ENCODE measurements at places on chromosomes 5 and 9.

DNA sequence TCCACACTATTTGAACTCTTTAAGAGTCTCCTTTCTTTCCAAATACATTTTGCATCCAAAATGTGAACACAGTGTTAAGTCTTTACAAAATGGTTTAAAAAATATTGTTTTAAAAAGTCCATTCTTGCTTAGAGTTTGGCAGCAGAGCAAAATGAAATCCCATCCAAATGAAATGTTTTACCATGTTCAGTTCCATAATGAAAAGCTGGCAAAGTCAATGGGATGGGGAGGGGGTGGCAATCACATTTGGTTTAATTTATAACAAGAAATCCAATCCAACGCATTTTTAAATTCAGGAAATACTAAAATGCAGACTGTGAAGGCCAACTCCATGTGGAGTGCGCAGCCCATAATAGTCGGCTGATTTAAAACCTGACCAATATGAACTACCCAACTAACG, 39.4 kb downstream of the MRPL36 start:
- no peaks in the 10 kb centered on the region for H3K36me3 ChIP-seq
- H3K4me1 ChIP-seq, result no peaks in the 10 kb centered on the region
- no peaks in the 10 kb centered on the region for H3K27me3 ChIP-seq
- no peak for DNase-seq
- no peak overlapping the region for H3K27ac ChIP-seq

DNA sequence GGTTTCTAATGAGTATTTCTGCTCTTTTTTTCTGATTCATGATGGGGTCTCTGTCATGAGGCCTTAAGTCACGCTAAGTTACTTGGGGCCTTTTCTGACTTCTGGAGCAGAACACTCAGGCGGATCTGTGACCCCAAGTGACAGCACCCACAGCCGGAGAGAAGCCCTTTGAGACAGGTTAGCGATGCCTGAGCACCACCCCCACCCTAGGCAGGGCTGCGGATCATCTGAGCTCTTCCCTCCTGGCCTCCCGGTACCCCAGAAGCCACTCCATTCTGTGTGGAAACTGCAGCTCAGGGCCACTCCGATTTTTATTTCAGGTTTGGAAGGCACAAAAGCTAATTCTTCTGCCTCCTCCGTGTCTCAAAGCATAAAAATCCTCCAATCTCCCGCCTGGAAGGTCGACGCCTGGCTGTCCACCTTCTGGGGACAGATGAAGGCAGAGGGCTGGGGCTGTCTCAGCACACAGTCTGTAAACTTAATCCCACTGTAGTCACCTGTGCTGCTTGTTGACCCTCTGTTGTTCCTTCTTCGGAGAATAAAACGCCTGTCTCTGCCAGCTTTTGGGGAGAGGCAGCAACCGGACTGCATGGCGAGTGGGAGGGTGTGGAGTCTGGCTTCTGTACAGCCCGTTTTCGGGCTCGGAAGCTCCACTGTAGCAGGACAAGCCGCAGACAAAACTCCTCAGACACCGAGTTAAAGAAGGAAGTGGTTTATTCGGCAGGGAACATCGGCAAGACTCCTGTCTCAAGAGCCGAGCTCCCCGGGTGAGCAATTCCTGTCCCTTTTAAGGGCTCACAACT, 88.8 kb downstream of the SPRY4 start:
- no peaks in the 10 kb centered on the region for H3K27me3 ChIP-seq
- H3K27ac ChIP-seq, result no peak overlapping the region
- H3K4me3 ChIP-seq, result no peak overlapping the region
- no peaks in the 10 kb centered on the region for H3K36me3 ChIP-seq
- DNase-seq, result no peak

GRCh38 chr9:102124465-102124864, 386.0 kb upstream of the GRIN3A start:
- H3K4me1 ChIP-seq, result no peaks in the 10 kb centered on the region
- H3K4me3 ChIP-seq, result no peak overlapping the region
- H3K36me3 ChIP-seq, result no peaks in the 10 kb centered on the region
- no peaks in the 10 kb centered on the region for H3K27me3 ChIP-seq
- H3K27ac ChIP-seq, result no peak overlapping the region

- no peaks in the 10 kb centered on the region for H3K27me3 ChIP-seq
- H3K36me3 ChIP-seq, result no peaks in the 10 kb centered on the region
- no peak overlapping the region for H3K4me3 ChIP-seq
- peaks cover 2% of the 10 kb centered on the region for H3K4me1 ChIP-seq
These were observed 43.6 kb upstream of the CRB2 start for GRCh38 chr9:123312306-123312877.

DNA sequence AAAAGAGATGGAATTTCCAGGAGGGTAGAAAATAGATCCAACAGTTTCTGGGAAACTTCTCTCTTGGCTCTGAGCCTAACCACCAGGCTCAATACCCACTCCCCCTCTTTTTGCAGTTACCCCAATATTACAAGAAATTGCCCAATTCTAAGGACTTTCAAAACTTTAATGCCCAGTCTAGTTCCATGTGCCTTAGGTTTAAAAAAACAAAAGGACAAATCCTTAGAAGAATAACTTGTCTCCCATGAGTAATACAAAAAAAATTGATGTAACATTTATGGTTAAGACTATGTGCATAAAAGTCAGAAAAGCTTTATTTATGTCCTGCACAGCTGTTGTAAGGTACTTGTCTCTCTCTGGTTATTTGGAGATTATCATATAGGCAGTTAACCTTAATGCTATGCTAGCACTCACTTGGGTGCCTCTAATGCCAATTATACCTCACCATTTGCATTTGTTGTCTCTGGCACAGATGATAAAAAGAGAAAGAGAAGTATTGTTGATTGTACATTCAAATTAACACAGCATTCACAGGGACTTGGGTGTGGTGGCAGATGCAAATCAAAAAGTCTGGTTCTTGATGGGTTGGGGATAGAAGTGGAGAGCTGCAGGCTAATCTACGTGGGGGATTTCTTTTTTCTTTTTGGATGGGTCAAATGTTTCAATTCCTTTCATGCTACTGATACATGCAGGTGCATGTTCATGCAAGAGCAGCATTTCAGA, 159.4 kb downstream of the PIK3R1 start:
- no peaks in the 10 kb centered on the region for H3K36me3 ChIP-seq
- H3K4me3 ChIP-seq, result no peak overlapping the region
- no peak for DNase-seq
- H3K27ac ChIP-seq, result no peak overlapping the region
- H3K27me3 ChIP-seq, result no peaks in the 10 kb centered on the region
- H3K4me1 ChIP-seq, result peaks cover 58% of the 10 kb centered on the region

- H3K27me3 ChIP-seq, result no peaks in the 10 kb centered on the region
- DNase-seq, result no peak
- no peak overlapping the region for H3K27ac ChIP-seq
- H3K36me3 ChIP-seq, result no peaks in the 10 kb centered on the region
- no peaks in the 10 kb centered on the region for H3K4me1 ChIP-seq
These were observed 345.0 kb downstream of the DMAC1 start for GRCh38 chr9:7454624-7455023.
